ENCODE measurements at places on chromosomes 13 and 19.
A peak's percentile ranks its signal among the peaks of the same experiment; 100 is the strongest.

GRCh38 chr13:81568824-81569223 is 1227.9 kb upstream of the SPRY2 start:
- DNase-seq = no peak

DNA sequence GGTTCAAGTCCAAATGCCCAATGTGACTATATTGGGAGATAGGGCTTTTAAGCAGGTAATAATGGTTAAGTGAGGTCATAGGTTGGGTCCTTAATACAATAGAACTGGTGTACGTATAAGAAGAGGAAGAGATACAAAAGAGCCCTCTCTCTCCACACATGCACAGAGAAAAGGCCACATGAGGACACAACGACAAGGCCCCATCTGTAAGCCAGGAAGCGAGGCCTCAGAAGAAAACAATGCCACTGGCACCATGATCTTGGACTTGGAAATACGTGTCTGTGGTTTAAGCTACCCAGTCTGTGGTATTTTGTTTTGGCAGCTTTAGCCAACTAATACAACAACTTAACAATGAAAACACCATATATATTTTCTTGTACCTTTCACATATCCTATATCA is 23.4 kb upstream of the RFC3 start:
- DNase-seq = peak; percentile 44

GRCh38 chr19:23075031-23075733 is 41.6 kb upstream of the ZNF730 start:
- peak; percentile 24 for DNase-seq

DNA sequence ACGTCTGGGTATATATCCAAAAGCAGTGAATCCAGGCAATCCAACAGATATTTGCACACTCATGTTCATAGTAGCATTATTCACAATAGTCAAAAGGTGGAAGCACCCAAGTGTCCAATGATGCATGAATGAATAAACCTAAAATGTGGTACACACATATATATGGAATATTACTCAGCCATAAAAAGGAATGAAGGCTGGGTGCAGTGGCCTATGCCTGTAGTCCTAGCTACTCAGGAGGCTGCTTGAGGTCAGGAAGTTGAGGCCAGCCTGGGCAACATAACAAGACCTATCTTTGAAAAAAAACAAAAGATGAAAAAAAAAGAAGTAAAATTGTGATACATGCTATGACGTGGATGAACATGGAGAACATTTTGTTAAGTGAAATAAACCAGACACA is 10.4 kb upstream of the USP12 start:
- no peak for DNase-seq

GRCh38 chr13:70275841-70276240 is 167.6 kb upstream of the KLHL1 start:
- DNase-seq = no peak

- peak; percentile 20 for DNase-seq
Observed at GRCh38 chr13:40665126-40666044, 1.1 kb downstream of the FOXO1 start.

DNA sequence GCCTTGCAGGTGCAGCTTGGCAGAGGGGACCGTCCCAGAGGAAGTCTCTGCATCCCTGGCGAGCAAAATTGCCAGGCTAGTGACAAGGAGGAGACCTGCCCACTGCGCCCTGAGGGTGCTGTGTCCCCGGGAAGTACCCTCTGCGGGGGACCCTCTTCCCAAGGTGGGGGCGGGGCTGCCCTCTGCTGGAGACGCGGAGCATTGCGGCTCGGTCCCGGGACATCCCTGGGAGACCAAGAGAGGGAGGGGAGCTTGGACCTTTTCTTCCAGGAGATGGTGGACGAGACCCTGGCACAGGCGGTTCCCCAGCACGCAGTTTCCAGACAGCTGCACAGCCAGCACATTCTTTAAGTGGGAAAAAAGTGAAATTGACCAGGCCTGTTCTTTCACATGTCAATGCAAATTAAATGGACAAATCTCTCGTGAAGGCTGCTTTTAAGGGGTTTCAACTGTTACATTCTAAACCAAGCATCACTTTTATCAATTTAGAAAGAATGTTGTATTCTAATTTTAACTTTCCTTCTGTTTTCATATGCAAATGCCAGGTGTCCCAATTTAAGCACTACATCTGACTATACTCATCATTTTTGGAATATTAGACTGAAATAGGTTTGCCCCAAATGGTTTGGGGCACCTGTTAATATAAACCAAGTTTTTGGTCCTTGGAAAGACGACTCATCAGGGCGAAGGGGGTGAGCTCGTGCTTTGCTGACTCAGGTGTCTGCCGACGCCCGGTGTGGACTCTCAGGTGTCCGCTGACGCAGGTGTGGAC is 60.7 kb downstream of the MCF2L start:
- DNase-seq = peak; percentile 27

DNA sequence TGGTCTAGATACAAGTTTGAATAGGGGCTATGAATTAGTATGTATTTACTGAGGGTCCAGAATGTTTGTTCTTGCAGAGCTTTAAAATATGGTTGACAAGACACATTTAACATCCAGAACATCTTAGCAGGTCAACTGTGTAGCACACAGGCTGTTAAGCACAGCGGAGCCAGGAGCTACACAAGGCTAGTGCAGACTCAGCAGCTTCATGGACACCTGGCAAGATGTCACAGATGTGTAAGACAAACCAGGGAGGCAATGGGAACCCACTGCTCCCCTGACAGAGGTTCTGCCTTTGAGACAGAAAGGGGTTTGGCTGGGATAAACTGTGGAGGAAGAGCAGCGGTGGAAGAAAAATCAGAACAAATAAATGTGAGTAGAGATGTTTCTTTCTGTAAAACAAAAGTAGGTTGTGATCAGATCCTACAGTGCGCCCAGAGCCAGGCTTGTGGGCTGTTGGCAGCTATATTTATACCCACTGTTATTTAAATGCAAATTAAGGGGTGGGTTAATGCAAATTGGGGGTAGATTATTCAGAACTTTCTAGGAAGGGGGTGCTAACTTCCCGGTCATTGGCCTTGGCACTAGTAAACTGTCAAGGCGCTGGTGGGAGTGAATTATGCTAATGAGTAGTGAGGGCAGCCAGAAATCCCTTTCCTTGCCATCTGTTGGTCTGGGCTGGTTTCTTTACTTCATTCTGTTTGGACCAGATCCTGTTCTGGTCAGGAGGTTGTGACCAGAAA is 33.0 kb downstream of the MIPEP start:
- DNase-seq = no peak

DNA sequence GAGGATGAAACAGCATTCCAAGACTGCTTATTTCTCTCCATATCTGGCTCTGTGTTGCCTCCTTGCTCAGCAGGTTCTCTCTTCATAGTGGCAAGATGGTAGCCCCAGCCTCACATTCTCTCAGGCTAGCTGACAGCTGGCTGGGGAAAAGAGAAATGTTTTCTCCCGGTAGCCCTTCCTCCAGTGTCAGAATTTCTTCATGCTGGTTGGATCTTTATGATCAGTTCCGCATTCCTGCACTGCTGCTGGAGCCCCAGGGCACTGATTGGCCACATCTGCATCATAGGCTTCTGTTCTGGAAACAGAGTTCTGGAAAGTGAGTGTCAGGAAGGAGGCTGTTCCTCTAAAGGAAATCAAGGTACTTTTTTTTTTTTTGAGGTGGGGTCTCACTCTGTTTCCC is 24.6 kb downstream of the POP4 start:
- DNase-seq = peak; percentile 49

DNA sequence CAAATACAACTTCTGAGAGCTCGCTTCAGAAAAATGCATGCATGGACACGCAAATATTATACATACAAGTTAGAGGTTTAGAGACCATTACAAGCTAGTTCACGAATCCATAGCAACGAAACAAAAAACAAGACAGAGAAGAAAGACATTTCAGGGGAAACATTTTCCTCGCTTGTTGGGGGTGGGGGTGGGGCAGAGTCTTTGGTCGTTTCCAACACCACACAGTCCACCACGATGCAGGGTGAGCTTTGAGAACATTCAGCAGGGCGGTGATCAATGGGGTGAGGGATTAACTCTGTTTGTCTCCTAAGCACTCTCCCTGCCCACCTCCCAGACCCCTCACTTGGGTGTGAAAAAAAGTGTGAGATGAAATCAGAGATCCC is 651 bp downstream of the OXGR1 start:
- no peak for DNase-seq

- no peak for DNase-seq
Observed at GRCh38 chr19:2361246-2362045, 1.4 kb downstream of the TMPRSS9 start.

DNA sequence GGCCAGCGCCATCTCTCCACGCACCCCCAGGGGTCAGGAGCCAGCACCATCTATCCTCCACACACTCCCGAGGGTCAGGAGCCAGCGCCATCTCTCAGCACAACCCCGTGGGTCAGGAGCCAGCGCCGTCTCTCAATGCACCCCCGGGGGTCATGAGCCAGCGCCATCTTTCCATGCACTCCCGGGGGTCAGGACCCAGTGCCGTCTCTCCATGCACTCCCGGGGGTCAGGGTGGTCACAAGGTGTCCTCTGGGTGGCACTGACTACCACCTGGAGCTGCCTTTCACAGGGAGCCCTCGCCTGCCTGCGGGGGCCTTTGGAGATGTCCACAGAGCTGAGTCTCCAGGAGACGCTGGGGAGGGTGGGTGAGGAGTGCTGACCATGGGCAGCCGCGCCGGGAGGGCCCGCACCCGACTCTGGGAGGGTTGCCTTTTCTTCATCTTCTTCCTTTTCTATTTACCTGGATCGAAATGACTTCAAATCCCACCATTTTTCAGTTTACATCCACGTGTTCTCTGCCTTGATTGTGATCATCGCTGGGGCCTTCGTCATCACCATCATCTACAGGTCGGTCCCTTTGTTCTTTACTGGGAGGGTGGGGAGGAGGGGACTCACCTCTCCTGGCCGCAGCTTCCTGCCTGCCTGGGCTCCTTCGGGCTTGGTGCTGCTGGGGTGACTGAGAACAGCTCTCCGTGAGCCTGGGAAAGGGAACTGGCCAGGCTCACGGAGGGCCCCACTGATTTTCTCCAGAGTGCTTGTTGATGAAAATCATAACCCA is 19.1 kb downstream of the TEX29 start:
- DNase-seq = no peak

GRCh38 chr13:44812818-44813217 is 176.5 kb downstream of the NUFIP1 start:
- DNase-seq = no peak

GRCh38 chr13:83733293-83733692 is 149.0 kb downstream of the SLITRK1 start:
- DNase-seq = no peak

GRCh38 chr19:39738814-39739213 is 985 bp upstream of the CLC start:
- DNase-seq = no peak

- peak; percentile 22 for DNase-seq
Observed at GRCh38 chr19:37867831-37868230, 38.6 kb downstream of the WDR87 start.

- no peak for DNase-seq
Observed at GRCh38 chr13:27117158-27117557, 54.5 kb downstream of the USP12 start.

- DNase-seq = no peak
Observed at GRCh38 chr19:7947939-7948338, 4.5 kb upstream of the TIMM44 start.

GRCh38 chr19:43465468-43466120 is at the start of gene LYPD3:
LYPD3 (minus strand) TSS chr19:43465608; CDS start chr19:43465571, 37 bp downstream.
- peak; percentile 46 for DNase-seq
